Stimulated activated CD8-positive, alpha-beta memory T cell treated with anti-CD3 and anti-CD28 coated beads, Interleukin-15, amount 100 ng/mL, for 48 hours (primary cell): ENCODE measurements at places on chromosomes 6 and 20.

GRCh38 chr6:33481192-33481591 lies 26.8 kb downstream of the ZBTB9 start:
- DNase-seq = no peak

GRCh38 chr6:2542858-2543218 lies 207.9 kb downstream of the MYLK4 start:
- peak; percentile 25 for DNase-seq

DNA sequence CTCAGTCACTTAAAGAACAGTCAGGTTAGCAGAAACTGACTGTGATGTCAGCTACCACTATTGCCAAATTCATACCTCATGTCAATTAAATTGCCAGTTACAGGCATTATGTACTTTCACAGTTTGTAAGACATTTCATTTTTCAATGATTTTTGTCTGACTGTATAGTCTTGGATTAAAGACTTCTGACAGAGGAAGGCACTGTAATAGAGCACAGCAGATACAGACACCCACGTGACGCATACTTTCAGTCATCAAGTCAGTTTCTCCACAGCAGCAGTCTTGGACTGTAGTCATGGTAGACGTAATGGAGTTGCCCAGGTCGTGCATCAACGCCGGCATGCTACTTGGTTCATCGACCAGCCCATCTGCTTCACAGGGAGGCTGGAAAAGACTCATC lies 29.5 kb upstream of the ELOVL5 start:
- no peak for DNase-seq

DNA sequence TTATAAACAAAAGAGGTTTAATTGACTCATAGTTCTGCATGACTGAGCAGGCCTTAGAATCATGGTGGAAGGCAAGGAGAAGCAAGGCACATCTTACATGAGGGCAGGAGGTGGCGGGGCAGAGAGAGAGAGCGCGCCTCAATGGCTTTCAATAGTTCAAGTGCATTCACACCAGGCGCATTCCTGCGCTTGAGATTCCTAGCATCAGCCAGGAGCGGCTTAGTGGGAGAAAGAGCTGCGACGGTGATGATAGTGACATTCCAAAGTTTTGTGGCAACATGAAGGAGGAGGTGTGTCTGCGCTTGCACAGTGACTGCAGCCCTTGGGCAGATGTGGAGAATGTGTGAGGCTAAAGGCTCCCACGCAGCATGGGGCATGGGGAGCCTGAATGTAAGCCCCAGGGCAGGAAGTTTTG lies 25.0 kb upstream of the EMILIN3 start:
- no peak for DNase-seq

- no peak for DNase-seq
Measured at GRCh38 chr20:63255931-63256704, 1.9 kb upstream of the NKAIN4 start.

GRCh38 chr6:169833258-169833794 lies 81.9 kb downstream of the ERMARD start:
- DNase-seq = no peak

GRCh38 chr20:49292010-49292409 lies 14.2 kb upstream of the ZNFX1 start:
- no peak for DNase-seq

DNA sequence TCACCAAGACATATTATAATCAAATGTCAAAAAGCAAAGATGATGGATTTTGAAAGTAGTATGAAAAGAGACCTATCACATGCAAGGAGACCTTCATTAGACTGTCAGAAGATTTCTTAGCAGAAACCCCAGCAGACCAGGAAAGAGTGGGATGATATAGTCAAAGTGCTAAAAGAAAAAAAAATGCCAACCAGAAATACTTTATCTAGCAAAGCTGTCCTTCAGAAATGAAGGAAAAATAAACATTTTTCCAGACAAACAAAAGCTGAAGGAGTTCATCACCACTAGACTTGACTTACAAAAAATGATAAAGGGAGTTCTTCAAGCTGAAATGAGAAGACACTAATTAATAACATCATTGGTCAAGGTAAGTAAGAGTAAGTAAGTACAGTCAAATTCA lies 251.2 kb upstream of the SASH1 start:
- DNase-seq = no peak

DNA sequence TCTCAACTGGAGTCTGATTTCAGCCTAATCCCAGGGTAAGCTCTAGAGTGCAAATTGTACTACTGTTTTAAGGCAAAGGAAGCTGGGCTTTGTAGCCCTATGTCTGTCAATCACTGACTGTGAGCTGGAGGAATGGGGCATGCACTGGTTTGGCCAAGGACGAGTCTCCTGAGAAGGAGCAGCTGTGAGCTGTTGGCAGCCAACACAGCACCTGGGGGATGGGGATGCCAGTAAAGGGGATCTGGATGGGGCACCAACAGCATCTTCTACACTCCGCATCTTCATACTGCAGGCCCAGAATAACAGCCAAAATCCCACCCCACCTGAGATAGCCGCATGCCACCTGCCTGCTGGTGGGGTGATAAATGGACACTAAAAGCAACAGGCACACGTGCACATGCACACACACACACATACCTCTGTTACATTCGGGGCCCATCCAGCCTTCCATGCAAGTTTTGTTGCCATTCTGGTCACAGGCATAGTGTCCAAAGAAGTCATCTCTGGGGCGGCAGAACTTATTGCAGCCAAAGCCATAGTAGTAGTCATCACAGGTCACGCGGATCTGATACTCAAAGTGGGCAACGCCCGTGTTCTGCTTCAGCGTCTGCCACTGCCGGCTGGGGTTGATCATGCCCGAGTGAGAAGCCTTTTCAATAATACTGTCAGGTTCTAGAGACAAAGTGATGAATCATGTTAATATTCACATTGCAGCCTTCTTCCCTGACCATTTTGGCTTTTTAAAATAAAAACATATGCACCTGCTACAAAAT lies 15.6 kb downstream of the JAG1 start:
- DNase-seq = no peak

GRCh38 chr6:108163267-108163643 lies 2.6 kb upstream of the NR2E1 start:
- no peak for DNase-seq

- DNase-seq = no peak
Measured at GRCh38 chr6:39074486-39074885, 25.9 kb downstream of the GLP1R start.

GRCh38 chr20:11917663-11918062 lies at the start of gene BTBD3:
BTBD3 (plus strand) TSS chr20:11917893; CDS start chr20:11918276, 383 bp downstream.
- no peak for DNase-seq

- no peak for DNase-seq
Measured at GRCh38 chr6:158417760-158418098, 105.5 kb downstream of the TULP4 start.

DNA sequence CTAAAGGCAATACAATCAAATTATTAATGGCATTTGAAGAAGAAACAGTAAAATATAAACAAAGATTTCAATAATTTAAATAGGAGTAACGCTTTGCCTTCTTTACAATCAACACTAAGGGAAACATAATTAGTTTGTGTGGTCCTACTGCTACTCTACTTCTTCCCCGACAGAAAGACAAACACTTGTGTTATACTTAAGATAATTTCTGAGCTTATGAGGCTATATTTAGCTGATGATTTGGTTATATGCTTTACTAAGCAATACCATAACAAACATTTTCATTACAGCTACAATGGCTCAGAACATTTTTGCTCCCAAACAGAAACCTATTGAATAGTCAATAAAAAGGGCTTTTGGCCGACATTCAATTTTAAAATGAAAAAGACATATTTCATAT lies 1217.2 kb upstream of the GJE1 start:
- DNase-seq = no peak

GRCh38 chr6:7260291-7261031 lies 52.5 kb downstream of the SSR1 start:
- no peak for DNase-seq

GRCh38 chr6:100366419-100366818 lies 98.3 kb downstream of the SIM1 start:
- DNase-seq = no peak

- no peak for DNase-seq
Measured at GRCh38 chr20:44399446-44399845, 43.9 kb downstream of the HNF4A start.

DNA sequence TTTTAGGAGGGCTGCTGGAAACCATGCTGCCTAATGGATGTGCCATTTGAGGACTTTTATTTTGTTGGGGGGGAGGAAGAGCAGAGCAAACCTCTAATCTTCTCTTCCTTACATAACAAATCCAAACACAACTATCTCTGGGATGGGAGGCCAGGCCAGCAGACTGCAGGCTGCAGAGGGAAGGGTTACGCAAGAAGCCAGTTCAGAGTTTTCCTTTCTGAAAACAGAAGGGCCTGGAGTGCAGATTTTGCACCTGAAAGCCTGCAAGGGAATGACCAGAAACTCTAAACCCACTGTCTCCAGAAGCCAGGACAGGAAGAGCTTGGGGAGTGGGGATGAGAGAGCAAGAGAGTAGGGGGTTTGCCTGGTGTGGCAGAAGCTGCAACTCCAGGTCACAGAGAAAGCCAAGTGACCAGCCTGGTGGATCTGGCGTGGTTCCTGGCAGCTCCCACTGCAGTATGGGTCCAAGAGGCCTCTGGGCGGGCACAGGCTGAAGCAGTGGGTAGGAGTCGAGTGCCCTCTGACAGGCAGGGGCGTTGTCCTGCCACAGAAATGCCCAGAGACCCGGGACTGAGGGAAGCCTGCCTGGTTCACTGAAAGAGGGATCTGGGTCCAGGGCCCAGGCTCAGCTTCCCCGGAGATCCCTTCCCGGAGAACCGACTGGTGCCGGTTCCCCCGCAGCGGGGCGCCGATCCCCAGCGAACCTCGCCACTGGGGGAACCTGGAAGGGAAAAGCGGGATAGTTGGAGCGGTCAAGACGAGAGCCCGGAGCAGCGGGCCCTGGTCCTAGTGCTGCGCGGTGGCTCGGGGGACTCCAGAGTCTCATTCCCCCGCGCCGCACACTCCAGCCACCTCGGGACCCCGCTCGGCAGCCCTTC lies 6.7 kb downstream of the MAFB start:
- DNase-seq = no peak

DNA sequence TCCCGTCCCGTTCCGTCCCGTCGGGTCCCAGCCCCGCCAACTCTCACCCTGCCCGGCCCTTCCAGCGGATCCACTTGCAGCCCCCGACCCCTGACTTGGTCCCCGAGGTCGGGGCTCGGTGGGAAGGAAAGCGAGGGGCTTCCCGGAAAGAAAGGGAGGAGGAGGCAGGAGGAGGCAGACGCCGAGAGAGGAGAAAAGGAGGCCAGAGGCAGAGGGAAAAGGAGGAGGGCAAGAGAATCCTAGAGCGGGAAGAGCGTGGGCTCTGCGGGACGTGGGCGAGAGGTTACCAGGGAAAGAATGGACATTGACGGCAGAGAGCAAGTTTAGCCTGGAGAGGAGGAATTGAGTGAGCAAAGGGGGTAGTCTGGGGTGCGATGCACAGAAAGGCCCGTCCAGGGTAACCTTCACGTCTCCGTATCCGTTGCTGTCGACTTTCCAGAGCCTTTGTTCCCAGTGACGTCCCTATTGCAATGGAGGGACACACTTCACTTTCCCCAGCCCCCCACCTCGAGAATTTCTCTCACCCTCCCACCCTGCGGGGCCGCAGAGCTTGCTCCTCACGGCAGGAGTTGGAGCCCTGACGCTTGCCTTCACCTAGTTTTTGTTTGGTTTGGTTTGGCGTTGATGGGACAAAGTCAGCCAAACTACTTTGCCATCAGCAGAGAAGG lies 477 bp upstream of the MOXD1 start:
- DNase-seq = no peak

DNA sequence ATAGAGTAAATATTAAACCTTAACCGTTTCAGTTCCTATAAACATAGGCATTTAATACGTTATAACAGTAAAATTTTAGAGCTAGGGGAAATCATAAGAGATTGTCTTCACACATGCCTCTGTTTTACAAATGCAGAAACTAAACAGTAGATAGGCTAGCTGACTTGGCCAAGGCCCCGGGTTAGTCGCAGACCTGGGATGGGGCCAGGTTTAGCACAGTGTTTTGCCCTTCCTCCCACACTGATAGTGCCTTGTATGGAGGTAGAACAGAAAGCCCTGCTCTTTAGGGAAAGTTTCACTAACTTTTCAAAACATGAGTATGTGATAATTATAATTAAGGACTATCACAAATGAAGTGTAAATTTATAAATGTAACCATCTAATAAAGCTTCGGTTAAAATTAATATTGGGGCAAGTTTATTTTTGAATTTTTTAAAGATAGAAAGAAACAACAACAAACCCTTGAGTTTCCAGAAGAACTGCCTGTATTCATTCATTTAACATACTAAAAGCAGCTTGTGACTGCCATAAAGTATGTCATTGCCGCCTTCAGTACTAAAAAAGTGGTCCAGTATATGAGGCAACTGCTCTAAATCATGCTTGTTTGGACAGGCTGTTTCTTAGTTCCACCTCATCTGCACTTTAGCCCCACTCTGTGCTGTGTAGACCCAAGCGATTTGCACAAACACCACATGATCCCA lies 62.5 kb upstream of the LOC128125822 start:
- no peak for DNase-seq

- no peak for DNase-seq
Measured at GRCh38 chr20:12737900-12738299, 270.9 kb upstream of the SPTLC3 start.

DNA sequence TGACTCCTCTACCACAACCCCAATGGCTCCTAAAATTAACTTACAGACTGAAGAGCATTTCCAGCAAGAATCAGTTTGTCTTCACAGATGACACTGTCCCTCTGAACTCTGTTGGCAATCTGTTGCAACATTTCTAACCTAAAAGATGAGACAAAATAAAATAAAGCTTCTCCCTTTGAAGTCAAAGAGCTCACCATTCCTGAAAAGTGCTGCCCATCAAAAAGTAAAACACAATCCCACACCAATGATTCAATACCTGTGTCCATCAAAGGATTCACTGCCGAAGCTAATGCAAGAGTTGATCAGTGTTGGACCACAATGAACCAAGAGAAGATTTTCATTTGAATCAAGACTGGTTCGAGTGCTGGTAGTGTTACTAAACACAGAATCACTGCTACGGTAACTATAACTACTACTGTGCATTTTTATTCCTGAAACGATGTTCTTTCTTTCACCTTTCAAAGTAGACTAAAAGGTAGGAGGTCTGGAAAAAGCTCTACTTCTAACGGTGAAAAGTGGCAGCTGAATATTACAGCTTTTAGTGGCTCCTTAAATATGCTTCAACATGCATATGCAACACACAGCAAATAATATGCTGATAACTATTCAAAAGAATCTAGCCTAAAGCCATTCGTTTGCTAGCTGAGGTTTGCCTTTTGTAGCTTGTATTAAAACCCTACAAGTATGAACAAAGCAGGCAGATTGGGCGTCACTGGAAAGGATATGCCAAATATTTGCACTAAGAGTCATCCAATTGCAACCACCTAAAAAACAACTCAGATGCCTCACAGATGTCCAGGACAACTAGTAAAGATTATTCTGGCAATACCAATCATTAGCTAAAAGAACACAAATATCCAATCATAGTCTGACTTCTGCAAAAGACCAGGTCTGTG lies at the start of gene DST:
Gene DST (minus strand): TSS at position 524 of the 896 bp plus-strand sequence.
- no peak for DNase-seq

GRCh38 chr6:161436106-161436876 lies 162.4 kb upstream of the AGPAT4 start:
- no peak for DNase-seq

- no peak for DNase-seq
Measured at GRCh38 chr6:140581601-140582000, 1207.2 kb upstream of the CITED2 start.
